ENCODE measurements at places on chromosomes 16 and 17.

- no peak for DNase-seq
Observed at GRCh38 chr16:76835339-76835738, 355.7 kb upstream of the MON1B start.

DNA sequence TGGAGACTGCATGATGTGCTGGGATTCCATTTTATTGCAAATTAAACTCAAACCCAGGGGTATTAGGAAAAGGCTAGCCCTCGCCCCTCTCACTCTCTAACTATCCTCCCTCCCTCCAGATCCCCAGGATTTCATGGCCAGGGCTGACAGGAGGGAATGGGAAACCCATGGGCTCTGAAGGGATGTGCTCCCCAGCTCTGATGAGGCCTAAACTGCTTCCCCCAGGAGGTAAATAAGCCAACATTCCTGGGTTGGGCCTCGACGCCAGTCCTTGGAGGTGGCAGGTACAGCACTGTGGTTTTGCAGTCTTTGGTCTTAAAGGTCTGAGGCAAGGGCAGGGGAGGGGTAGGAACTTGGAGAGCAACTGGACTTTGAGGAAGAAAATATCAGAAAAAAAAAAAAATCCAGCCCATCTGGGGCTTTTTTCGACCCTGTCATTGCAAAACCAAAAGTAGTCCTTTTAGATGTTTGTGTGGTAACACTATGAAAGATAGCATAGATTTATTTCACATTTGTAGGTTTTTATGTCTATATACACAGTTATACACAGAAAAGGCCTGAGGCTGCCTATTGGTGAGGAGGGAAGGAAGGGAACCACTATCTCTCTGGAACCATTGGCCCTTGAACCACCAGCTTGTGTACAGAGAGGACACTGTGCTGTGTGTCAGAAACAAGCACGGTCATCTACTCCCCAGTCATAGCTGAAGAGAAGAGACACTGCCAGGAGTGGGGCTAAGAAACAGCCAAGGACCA lies 12.0 kb downstream of the C17orf113 start:
- DNase-seq = no peak

DNA sequence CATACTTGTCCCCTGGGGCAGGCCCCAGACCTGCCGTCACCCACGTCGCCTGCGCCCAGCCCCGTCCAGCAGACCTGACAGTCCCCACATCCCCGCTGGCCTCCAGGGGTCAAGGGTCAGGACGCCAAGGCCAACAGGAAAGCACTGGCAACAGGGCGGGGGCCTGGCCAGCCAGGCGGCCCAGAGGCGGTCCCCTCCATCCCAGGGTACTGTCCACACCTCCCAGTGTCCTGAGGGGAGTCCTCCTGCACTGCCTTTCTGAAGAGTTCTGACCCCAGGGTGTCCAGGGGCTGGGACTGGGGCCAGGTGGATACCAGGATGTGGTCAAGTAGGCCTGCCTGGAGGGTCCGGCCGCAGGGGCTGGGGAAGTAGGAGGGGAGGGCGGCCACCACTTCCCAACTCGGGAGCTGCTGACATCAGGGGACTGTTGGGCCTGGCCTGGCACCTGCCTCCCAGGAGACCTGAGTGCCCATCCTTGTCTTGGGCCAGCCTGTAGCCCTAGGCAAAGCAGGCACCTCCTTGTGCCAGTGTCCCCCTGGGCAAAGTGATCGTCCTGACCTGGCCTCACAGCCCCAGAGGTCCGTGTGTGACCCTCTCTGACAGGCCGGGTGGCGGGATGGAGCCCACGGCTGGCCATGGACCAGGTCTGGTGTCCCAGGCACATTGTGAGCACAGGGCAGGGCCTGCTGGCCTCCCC lies 6.7 kb upstream of the AXIN1 start:
- DNase-seq = no peak

DNA sequence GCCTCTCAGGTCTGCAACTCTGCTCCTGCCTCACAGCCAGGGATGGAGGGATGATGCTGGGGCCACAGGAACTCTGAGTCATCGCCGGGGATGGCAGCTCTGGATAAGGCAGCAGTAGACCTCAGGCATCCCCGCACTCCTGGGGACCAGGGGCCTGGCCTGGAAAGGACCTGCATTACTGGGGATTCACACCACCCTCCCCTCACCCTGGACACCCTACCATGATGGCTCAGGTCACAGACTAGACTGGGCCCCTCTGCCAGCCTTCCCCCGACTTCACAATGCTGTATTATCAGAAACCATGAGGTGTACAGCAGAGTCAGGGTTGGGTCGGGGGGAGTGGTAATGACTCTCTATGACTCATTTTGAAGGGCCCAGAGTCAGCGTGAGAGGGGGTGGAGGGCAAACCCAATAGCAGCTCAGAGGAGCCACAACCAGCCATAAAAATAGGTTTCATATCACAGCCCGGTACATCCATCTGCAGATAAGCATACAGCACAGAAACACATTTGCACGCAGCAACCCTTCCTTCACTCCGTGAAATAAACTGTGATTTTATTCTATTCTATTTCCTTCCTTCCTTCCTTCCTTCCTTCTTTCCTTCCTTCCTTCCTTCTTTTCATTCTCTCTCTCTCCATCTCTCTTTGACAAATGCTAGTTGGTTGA lies 28.8 kb downstream of the DYNLRB2 start:
- DNase-seq = no peak

DNA sequence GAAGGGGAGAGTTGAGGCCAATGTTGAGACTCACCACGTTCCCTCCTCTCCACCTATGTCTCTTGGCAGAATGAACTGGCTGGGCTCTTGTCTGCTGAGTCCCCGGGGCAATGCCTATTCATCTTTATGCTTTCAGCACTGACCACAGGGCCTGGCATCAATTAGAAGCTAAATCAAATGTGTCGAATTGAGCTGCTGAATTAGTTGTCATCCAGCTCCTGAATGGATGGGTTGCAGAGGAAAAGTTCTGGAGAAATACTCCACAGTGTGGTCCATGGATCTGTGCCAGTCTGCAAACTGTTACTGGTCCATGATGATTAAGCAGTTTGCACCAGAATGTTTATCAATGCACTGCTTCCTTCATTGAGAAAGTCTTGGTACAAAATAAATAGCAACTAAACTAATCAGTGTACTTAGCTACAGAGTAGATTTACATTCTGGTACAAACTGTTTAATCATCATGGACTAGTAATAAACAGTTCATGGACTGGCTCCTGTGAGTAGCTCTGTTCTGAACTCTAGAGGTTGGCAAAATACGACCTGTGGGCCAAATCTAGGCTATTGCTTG lies 4.6 kb downstream of the CNGB1 start:
- DNase-seq = no peak

- DNase-seq = no peak
Observed at GRCh38 chr16:55728797-55729196, 73.0 kb downstream of the SLC6A2 start.

- peak; percentile 47 for DNase-seq
Observed at GRCh38 chr16:68310774-68311511, at the start of the genes PRMT7 and SLC7A6OS. Gene PRMT7, plus strand, starts transcription at chr16:68311019. Its CDS starts 4,961 bp downstream, at chr16:68315980. Gene SLC7A6OS, minus strand, starts transcription at chr16:68310946. Its CDS starts 20 bp downstream, at chr16:68310926.

DNA sequence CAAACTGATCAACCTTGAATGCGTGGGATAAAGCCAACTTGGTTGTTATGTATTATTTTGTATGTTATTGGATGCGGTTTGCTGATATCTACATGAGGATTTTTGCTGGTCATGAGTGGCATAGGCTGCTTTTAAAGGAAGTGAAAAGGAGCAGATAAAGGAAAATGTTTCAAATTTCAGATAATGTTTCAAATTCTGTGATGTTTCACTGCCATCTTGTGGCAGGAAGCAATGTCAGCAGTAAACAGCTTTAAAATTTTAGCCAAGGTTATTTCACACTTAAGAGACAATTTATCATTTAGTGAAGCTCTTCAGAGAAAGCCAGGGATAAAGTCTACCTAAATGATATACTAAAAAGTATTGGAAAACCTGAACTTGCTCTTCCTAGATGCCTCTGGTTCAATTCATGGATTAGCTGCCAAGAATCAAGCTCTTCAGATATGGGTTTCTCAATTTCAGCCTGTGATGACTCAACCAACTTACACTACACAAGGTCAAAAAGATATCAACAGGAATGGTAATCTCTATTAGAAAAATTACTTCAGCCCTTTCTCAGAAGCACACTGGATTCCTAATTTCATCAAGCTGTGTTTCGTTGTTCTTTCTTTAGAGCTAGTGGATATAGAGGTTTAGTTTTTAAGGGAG lies 136.0 kb upstream of the C17orf78 start:
- no peak for DNase-seq

GRCh38 chr17:11459861-11460331 lies 138.4 kb upstream of the DNAH9 start:
- no peak for DNase-seq

GRCh38 chr16:81905277-81905676 lies 106.0 kb downstream of the SDR42E1 start:
- DNase-seq = no peak

GRCh38 chr16:72935896-72936295 lies 112.0 kb downstream of the ZFHX3 start:
- no peak for DNase-seq

GRCh38 chr16:1407753-1408152 lies 6.8 kb downstream of the UNKL start:
- no peak for DNase-seq

GRCh38 chr17:40197550-40197949 lies 20.3 kb downstream of the RAPGEFL1 start:
- no peak for DNase-seq

DNA sequence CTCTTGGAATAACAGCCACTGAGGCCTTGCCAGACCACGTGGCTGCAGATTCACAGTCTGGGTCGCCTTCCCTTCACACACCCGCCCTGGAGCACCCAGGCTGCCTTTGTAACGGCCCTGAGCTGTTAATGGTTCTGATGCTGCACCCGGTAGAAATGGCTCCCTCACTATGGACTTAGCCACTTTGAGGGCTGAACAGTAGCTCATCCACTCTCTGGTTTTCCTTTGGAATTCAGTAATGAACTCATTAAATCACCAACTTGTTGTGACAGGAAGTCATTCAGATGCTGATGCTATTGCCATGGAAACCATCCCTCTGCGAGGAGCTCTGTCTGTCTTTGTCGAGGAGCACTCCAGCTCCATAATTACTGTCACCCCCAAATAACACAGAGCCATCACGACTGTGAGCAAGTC lies 59.2 kb downstream of the CDK5R1 start:
- DNase-seq = peak; percentile 59

DNA sequence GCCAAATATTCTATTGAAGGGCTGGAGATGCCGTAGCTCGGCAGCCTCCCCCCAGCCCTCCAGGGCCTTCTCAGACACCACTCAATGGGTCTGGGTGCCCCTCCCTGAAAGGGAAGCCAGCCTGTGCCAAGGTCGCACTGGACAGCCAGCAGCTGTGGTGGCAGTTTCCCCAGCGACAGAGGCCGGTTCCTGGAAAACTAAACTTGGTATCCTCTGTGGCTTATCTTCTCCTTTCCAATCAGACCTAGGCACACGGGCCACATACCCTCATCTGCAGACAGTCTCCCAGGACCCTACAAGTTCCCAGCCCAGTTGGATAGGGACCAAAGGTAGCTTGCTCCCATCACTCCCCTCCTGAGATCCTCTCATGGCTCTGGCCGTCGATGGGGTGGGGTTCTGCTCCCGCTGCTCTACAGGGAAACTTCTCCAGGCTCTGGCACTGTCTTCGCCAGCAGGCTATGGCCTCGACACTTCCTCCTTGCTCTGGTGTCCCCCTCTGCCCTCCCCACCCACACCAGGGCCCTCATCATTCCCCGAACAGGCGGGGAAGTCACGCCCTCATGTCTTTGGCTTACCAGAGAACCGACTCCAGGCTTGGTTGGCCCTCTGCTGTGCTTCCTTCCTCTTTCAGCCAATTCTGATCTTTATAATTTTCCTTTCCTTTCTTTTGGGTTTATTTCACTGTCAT lies 18.3 kb upstream of the IL21R start:
- DNase-seq = no peak

DNA sequence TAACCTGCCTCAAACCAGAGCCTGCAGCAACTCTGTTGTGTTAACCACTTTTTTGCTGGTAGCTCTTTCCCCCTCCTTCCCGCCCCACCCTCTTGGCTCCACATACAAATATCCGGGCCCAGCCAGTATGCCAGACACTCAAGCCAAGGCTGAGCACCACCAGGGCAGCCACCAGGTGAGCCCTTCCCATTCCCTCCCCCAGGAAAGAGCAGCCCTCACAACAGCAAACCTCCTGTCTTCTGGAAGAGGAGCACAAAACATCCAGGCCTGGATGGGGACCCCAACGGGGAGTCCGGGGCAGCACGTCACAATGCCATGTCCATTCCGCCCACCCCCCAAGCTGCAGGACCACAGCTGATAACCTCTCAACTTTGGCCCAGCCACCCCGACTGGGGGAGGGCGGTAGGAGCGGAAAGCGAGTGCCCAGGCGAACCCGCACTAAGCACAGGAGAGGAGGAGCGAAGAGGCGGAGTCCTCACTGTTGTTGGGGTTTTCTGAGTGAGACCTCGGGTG lies 757 bp downstream of the ORMDL3 start:
- no peak for DNase-seq

GRCh38 chr16:73064212-73064993 lies 16.5 kb upstream of the ZFHX3 start:
- no peak for DNase-seq

GRCh38 chr17:76248013-76248782 lies 7.9 kb upstream of the RNF157 start:
- no peak for DNase-seq

DNA sequence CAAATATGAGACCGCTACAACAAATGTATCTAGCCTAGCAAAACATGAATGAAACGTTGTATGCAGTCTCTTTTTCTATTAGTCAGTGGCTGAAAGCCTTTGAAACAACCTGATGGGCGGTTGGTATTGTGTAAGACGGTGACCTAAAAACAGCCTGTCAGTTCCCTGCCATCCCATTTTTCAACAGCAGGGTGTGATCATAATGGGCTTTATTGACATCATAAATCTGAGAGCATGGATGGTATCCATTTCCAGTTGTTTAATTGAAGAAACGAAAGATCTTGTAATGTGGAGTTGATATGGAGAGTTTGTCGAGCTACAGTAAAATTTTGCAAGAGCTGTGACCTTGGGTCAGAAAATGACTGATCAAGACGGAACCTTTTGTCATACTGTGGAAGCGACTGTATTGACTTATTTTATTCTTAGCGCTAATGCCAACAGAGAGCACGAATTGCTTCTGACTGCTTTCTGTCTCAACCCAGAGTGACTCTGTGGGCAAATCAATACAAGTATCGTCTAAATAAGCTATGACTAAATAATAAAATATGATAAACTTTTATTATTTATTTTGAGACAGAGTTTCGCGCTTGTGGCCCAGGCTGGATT lies 12.3 kb upstream of the MEIOB start:
- no peak for DNase-seq

GRCh38 chr17:36546418-36547093 lies 1.8 kb downstream of the GGNBP2 start:
- DNase-seq = no peak
